ENCODE measurements at places on chromosomes 16 and 17.

DNA sequence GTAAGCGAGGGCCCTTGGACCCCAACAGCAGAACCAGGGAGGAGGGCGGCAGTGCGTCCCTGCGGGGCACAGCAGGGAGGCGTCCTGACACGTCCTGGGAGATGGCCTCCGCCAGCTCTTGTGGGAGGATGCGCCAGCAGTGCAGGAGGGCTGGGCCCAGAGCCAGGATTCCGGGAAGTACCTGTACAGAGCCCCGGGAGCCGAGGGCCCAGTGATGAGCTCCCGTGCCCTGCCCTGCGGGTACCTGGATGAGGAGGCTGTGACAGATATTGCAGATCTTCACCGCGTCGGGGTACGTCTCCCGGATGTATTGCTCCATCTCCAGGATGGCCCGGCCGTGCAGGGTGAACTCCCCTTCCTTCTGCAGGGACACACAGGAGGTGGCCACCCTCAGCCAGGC, 23.1 kb downstream of the KDM8 start:
- DNase-seq, result no peak

GRCh38 chr16:81261049-81261648, 22.7 kb downstream of the BCO1 start:
- DNase-seq, result no peak

- DNase-seq, result no peak
Observed at GRCh38 chr17:63150994-63151464, 185.0 kb downstream of the TANC2 start.

DNA sequence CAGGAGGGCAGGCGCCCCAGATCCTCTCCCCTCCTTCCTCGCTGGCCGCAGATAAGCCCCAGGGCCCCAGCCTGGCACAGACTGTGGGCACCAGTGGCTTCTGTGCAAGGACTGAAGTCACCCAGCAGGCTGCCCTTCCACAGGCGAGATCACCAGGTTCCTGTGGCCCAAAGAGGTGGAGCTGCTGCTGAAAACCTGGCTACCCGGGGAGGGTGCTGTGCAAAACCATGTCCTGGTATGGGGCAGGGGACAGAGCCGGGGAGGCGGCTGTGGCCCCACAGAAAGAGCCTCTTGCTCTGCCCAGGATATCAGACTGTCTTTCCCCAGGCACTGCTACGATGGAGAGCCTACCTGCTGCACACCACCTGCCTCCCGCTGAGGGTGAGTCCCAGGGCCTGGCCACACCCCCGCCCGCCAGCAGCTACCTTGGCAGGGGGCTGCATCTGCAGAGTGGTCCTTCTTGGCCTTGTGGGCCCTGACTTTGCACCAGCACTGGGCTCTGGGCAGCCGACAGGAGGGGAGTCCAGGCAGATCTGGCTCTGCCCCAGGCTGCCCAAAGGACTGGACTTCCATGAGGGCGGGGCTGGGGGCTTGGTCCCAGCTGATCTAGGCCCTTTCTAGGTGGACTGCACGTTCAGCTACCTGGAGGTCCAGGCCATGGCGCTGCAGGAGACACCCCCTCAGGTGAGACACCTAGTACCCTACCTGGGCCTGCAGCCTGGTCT, 615 bp downstream of the CARMIL2 start:
- no peak for DNase-seq

DNA sequence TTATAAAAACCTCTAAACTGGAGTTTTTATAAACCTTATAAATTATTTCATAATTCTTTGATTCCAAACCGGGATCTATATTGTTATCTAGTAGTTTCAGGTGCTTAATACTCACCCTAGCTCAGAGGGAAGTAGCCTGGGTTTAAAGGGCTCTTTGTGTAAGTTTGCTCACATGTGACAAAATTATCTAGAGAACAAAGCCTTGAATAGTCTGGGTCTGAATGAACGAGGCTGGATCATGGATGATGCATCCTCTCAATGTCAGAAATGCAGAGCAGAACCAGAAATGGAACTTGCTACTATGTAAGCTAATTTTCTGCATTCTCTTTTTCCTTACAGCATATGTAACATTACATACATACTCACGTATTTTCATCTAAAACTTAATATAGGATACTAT, 103.9 kb upstream of the NETO2 start:
- no peak for DNase-seq

GRCh38 chr16:57636184-57636583, 7.8 kb downstream of the ADGRG1 start:
- DNase-seq, result no peak

- no peak for DNase-seq
Observed at GRCh38 chr17:76014925-76015261, 12.2 kb downstream of the EVPL start.

DNA sequence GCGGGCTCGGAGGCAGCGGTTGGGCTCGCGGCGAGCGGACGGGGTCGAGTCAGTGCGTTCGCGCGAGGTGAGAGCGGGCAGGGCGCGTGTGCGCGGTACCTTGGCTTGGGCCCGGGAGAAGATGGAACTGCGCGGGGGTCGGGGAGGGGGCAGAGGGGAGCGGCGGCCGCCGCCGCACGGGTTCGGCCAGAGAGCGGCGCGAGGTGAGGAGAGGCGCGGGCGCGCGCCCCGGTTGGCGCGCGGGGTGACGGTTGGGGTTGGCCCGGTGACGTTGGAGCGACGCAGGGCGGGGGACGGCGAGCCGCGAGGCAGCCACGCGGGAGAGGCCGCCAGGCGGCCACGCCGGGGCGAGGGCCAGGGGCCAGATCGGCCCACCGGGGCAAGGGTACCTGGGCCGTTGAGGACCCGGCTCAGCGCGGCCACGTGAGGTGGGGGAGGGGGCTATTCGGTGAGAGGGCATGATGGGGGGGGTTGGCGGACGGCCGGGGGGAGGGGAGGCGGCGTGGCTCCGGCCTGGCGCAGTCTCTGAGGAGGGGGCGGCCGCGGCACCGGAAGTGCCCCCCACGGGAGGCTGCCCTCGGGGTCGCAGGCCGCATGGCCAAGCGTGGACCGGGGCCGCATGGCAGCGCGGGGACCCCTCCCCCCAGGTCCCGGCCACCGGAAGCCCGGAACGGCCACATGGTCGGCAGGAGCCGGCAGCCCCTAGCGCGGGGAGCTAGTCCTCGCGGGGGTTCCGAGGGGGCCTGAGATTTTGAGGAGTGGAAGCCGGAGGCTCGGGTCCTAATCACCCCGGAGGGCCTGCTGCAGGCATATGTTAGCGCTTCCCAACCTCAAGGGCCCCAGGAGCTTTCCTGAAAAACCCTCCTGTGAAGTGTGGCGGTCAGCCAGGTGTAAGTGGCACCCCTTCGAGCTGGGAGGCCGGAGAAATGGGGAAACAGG, 527 bp downstream of the EIF5A start:
- DNase-seq, result no peak

DNA sequence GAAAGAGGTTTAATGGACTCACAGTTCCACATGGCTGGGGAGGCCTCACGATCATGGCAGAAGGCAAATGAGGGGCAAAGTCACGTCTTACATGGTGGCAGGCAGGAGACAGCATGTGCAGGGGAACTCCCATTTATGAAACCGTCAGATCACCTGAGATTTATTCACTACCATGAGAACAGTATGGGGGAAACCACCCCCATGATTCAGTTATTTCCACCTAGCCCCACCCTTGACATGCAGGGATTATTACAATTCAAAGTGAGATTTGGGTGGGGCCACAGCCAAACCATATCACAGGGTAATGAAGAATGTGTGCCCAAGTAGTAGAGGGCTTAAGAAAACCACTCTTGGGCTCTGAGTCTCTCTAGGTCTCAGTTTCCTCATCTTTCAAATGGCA, 85.1 kb downstream of the PRKCB start:
- DNase-seq, result no peak

GRCh38 chr16:11672206-11673090, 4.2 kb downstream of the SNN start:
- DNase-seq, result no peak

DNA sequence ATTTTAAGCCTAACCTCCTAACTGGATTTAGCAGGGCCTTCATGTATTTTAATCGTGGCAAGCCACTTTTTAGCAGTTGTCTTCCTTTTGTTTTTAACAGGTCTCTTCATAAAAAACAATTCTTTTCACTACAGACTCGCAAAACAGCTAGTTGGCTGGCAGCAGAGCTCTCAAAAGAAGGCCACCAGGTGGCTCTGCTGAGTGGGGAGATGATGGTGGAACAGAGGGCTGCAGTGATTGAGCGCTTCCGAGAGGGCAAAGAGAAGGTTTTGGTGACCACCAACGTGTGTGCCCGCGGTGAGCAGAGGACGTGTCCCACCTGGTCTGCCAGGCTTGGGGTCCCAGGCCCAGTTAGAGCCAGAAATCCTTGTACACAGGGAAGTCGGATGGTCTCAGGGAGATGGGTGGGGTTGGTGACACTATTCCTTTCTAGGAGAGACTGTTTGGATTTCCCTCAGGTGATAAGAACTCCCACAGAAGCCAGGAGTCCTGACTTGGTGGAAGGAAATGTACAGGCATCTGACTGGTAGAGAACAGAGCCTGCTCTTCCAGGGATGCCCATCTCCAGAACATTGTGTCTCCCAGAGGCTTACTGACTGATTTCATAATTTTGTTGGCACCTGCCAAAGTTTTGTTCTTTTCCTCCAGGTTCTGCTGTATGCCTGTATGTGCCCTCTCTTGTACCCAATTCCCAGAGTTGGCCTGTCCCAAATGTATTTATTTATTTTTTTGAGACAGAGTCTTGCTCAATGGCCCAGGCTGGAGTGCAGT, 14.9 kb upstream of the DDX19A start:
- DNase-seq, result no peak
